Natural killer cell (primary cell): ENCODE measurements at places on chromosomes 2 and 18. TPM values are rescaled to one million over a fixed set of nuclear protein-coding genes. Genes with fewer than 3 reads are reported as not detected.

GRCh38 chr18:68803356-68803755, 5.5 kb downstream of the CCDC102B start:
- DNase-seq: no peak

The GPR55 gene
- 1.1 TPM for total RNA-seq

The TEX44 gene
- not detected for total RNA-seq

DNA sequence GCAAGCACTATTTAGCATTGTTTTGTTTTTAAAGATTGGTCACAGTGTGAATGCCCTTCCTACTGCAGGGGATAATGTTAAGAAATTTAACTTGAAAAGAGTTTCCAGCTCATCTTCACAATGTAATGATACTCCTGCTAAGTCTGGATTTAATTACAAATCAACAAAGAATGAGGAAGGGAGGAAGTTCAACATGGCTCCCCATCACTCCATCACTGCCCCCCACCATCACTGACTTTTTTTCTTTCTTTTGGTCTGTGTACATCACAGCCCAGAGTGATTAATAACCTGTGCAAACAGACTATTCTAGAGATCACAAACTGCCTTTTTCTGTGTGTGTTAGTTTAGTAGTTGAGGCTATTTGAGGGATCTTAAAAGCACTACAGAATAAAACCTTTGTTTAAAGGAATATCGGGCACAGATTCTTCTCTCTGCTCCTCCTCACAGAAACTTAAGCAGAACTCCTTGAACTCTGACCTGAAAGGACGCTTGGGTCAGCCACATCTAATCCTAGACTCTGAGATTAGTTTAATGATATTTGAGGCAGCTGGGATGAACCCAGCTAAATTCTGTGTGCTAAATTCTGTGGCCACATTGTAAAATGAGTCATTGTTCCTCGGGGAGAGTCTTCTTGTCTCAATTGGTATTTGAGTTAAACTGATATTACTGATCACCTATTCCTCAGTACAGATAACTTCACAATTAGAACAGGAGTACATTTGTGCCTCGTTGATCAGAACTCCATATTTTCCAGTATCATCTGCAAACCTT, 47.8 kb downstream of the SATB2 start:
- DNase-seq: no peak

- DNase-seq: no peak
Measured at GRCh38 chr2:202017940-202018339, 15.7 kb upstream of the FZD7 start.

The FHOD3 gene
- total RNA-seq: not detected

DNA sequence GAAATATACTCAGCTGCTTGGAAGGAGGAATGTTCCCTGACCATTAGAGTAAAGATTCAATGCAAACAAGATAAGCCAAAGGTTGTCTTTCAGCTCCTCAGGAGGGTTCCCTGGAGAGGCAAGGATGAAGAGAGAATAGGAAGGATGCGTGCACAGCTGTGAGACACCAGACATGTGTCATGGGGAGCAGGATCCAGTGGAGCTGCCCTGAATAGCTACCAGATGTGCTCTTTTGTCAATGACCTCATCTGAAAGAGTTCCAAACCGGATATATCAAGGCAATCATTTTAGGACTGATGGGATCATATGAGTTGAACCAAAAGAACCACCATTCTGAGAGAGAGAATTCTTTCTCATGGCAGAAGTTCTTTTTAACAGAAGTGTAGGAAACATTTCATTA, 490.6 kb downstream of the IRS1 start:
- DNase-seq: no peak

The TCF7L1 gene
- total RNA-seq: not detected

DNA sequence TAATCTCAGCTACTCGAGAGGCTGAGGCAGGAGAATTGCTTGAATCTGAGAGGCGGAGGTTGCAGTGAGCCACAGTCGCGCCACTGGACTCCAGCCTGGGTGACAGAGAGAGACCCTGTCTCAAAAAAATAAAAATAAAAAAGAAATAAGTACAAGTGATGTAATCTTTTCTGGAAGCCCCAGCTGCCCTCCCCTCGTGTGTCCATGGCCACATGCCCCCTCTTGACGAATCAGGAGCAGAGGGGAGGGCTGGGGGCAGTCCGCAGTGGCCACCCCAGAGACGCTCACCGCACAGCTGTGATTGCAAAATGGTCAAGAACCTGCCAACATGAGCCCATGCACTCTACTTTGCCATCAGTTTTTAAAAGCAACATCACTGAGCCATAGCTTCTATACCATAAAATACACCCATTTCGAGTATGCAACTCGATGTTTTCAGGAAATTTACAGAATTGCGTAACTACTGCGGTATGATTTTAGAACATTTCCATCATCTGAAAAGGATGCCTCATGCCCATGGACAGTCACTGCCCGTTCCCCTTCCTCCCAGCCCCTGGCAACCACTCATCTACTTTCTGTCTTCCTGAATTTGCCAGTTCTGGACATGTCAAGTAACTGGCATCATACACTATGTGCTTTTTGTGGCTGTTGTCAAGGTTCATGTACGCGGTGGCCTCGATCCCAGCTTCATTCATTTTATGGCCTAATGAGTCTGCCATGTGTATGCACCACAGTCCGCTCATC, 88.1 kb downstream of the NDUFA10 start:
- DNase-seq: no peak

- no peak for DNase-seq
Measured at GRCh38 chr2:36407413-36407812, 51.8 kb downstream of the CRIM1 start.

DNA sequence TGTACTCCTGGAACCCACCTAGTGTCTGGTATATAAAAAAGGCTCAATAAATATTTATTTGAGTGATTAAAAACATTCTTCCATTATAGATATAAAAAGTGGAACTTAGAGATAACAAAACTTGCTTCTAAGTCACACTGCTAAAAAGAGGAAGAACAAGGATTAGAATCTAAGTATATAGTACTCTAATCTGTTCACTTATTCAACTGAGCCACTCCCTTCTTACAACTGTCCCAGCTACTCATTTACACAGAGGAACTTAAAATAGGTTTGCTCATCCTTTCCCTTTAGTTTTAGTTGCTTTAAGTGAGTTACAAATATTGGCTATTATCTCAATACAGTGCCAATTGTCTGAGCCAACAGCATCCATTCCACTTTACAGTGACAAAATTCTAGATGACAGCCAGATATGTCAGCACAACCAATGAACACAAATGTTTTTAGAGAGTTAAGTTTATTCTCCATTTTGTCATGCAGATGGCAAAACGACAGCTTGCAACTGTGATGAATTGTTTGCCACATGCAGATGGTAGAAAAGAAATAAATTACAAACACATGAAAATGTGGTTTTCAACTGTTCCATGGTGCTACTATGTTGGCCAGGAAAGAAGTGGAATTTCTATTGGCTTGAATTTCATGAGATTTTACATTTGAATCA, 280.7 kb upstream of the ZC3H15 start:
- DNase-seq: no peak

DNA sequence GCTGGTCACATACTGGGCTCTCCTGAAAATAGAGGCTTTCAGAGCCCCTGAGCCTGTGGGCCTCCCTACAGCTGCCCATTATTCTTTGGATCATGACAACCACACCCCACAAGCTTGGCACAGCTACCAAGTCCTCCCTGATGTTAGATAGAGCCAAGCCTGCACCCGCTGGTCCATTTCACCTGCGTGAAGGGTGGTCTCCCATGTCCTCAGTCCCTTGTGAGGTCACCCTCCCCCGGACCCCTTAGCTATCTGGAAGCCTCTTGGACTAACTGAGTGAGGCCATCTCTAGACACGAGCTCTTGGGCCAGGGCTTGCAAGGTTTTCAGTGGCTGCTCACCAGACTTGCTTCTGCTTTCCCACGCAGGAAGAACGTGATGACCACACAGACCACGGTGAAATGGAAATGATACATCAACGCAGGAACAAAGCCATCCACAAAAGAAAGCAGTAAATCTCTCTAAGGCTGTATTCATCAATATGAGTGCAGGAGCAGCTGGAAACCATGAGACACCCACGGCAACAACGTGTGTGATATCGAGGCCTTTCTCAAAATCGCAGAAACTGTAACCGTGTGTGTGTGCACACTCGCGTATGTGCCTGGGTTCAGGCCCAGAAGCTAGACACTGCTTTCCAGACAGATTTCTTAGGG, 10.1 kb upstream of the MAL start:
- DNase-seq: no peak

GRCh38 chr2:131145040-131145439, 39.9 kb downstream of the PLEKHB2 start:
- DNase-seq: no peak

The SLC23A3 gene
- 0.48 TPM for total RNA-seq

DNA sequence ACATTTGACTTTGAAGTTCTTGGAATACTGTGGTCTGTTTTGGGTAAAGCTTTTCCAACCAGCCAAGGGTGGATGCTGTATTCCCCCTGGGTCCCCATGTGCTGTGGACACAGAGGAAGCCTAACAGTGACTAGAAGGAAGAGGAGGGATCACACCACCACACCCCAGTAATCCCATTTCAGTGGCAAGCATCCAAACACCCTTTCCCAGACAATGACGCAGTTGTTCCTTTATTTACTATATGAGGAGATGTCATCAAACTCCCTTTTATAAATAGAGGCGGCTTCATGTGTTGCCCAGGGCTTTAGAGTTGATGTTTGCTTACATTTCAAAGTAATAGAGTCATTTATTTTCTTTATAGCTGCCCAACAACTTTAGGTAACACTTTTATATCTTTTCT, 959.4 kb upstream of the GYPC start:
- DNase-seq: no peak

GRCh38 chr2:141555876-141556470, 574.8 kb downstream of the LRP1B start:
- DNase-seq: no peak

The RPRM gene
- not detected for total RNA-seq

The SLC39A10 gene
- total RNA-seq: 58.5 TPM

GRCh38 chr2:223122781-223123180, 70.8 kb downstream of the KCNE4 start:
- no peak for DNase-seq

GRCh38 chr2:34317797-34318196, 718.7 kb upstream of the FAM98A start:
- no peak for DNase-seq

- no peak for DNase-seq
Measured at GRCh38 chr2:142582317-142582716, 295.1 kb upstream of the KYNU start.

- no peak for DNase-seq
Measured at GRCh38 chr2:99881901-99882591, 260.3 kb downstream of the AFF3 start.

The KYNU gene
- 0.82 TPM for total RNA-seq

The ANKRD62 gene
- total RNA-seq: not detected

- DNase-seq: no peak
Measured at GRCh38 chr2:168369031-168369430, 87.0 kb upstream of the CERS6 start.

The CNGA3 gene
- not detected for total RNA-seq

DNA sequence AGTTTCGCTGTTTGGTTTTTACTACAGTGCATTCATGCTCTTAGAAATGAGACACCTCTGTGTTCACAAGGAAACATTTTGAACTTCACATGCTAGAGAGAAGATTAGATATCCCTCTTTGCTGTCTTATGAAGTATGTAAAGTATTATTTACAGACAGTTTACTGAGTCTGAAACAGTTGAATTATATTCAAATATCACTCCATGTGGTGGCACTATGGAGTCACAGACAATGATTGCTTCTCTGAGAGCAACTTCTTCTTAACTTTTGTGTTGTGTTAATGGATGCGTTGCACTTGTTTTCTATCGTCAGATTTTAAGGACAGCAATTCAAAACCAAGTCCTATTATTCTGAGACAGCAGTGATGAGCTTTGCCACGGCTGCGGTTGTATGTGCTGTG, 823.6 kb downstream of the GALR1 start:
- no peak for DNase-seq

GRCh38 chr2:163420604-163421003, 315.2 kb downstream of the FIGN start:
- no peak for DNase-seq

- no peak for DNase-seq
Measured at GRCh38 chr18:47191961-47192360, 15.8 kb upstream of the IER3IP1 start.

GRCh38 chr2:111042772-111043771, 77.6 kb upstream of the BCL2L11 start:
- no peak for DNase-seq

The ATRAID gene
- total RNA-seq: 65.5 TPM

GRCh38 chr18:34357944-34358580, 133.3 kb upstream of the NOL4 start:
- no peak for DNase-seq

The HAT1 gene
- total RNA-seq: 32.2 TPM

DNA sequence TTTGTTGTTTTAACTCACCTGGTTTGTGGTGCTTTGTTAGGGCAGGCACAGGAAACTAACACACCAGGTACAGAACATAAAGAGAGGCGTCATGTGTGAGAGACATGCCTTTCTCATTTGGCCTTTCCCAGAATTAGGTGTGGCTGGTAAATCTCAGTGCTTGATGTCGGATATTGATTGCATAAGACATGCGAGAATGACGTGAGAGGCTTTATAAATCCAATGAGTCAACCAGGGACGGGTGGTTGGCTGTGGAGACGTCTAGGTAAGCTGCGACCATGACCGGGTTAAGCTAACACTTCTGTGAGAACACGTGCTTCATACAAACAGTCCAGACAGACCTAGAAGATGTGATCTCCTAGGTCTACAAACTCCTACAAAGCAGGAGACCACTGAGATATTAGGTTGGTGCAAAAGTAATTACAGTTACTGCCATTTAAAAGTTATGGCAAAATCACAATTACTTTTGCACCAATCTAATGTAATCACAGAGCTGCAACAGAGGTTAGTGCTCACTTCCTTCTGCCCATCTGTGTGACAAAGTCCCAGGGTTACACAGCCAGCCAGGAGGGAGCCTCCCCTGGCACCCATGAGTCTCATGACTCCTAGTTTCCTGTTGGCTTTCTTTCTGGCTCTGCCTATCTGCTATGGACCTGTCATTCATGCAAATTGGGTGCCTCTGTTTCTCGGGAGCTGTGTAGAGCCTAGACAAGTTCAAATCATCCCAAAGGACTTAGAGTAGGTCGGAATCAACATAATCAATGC, 98.9 kb upstream of the ATP8B1 start:
- no peak for DNase-seq

The MPHOSPH10 gene
- 31.4 TPM for total RNA-seq

DNA sequence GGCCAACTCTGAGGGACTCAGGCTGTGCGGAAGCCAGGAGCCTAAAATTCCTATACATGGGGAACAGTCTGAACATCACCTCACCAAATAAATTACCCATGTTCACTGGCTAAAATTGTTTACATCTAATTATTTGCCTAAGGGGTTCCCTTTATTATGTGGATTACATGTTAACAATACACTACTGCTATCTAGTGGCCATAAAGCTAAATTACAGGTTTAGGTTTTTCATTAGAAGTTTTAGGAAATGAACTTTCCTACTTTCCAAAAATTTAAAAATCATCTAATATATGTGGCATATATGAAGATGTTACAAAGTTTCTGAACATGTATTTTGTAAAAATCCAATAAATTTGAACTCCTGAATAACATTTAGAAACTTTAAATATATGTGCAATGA, 40.3 kb downstream of the PLA2R1 start:
- DNase-seq: no peak

The SLC35G4 gene
- not detected for total RNA-seq
